CD4-positive, alpha-beta T cell treated with Interleukin-17A for 1 hour (primary cell): ENCODE measurements at places on chromosomes 1 and 21.

- no peak for DNase-seq
Measured at GRCh38 chr1:218557731-218558130, 212.6 kb downstream of the TGFB2 start.

- DNase-seq = peak; percentile 22
Measured at GRCh38 chr21:34086887-34087306, 13.5 kb downstream of the MRPS6 start.

DNA sequence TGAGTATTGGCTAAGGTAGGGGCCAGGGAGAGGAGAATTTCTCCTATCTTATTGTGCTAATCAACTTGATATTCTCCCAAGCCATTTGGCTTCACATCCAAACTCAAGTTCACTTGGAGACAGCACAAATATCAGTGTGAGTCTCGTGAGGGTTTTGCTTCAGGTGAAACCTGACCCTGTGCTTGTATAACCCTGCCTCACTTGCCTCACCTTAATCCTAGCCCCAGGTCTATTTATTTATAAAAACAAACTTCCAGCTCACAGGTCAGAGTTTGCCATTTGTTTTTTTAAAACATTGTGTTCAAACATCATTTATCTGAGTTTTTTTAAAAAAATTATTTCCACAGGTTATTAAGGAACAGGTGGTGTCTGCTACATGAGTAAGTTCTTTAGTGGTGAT is 19.9 kb downstream of the HAO2 start:
- no peak for DNase-seq

GRCh38 chr1:91712981-91713841 is 172.7 kb downstream of the TGFBR3 start:
- peak; percentile 67 for DNase-seq

GRCh38 chr1:97210307-97210706 is 488.7 kb downstream of the PTBP2 start:
- no peak for DNase-seq

GRCh38 chr1:201173736-201174135 is 16.9 kb upstream of the IGFN1 start:
- no peak for DNase-seq

GRCh38 chr1:54885807-54886723 is 930 bp downstream of the DHCR24 start:
- DNase-seq = no peak

GRCh38 chr1:38344716-38345115 is 298.1 kb upstream of the POU3F1 start:
- DNase-seq = no peak

DNA sequence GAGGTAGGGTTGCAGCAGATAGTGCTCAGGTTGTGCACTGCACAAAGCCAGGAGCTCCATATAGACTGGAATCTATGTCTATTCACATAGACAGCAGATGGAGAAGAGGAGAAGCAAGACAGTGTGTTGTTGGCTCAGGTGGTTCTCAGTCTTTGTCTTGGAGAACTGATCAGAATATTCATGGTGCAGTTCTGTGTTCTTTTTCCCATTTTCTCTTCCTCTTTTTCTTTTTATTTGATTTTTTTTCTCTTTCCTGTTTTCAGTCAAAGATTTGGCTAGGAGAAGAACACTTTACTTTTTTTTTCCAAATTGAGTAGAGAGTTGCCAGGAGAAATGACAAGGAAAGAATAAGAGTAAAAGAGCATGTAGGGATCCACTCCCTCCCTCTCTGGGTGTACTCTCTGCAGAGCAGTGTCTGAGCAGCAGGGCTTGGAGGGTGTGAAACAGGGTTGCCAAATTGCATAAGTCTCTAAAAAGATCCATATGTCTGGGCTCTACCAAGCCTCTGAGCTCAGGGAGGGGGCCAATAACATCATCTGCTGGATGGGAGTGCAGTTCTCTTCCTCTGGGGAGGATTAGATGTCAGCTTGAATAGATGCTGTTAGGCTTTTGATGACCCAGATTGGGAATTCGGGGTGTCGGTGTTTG is 8.7 kb upstream of the CD34 start:
- no peak for DNase-seq

GRCh38 chr1:1402072-1402900 is 3.2 kb upstream of the CCNL2 start:
- peak; percentile 44 for DNase-seq

DNA sequence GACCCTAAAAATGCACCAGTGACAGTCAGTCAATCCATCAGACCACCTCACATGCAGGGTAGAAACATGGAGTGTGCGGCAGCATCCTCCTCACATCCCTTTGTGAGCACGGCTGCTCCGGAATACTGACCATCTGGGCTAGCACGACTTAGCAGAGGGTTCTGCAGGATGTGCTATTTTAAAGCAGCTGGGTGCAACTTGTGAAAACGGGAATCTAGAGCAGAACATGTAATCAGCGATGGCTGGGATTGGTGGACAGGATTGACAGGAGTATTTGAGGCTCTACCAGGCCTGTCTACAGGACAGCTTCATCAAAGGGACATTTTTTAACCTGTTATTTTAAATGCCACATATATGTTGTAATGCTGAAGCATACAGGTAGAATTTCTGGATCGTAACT is 16.8 kb upstream of the PLEKHM2 start:
- no peak for DNase-seq

GRCh38 chr1:226520640-226521355 is 27.8 kb upstream of the STUM start:
- DNase-seq = no peak

- no peak for DNase-seq
Measured at GRCh38 chr21:28089599-28090441, 902.9 kb downstream of the LTN1 start.

DNA sequence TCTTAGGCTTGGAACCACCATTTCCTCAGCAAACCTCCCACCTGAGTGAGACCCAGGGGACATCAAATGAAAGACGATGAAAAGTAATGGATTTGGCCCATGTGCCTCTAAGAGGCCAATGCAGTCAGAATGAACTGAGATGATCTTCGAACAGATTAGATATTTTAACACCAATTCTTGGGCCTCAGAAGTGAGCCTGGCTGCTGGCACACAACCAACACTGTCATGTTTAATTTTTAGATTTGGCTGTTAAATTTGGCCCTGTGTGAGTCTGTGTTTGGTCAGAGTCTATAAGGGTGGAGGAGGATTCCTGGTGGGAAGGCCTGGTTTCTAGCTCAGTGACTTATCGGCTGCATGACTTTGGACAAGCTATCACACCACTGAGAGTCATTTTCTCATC is 45.4 kb downstream of the ELAPOR1 start:
- no peak for DNase-seq

- DNase-seq = no peak
Measured at GRCh38 chr21:31888936-31889371, 16.1 kb downstream of the HUNK start.

GRCh38 chr1:161192476-161193465 is 6.1 kb downstream of the ADAMTS4 start:
- peak; percentile 83 for DNase-seq

DNA sequence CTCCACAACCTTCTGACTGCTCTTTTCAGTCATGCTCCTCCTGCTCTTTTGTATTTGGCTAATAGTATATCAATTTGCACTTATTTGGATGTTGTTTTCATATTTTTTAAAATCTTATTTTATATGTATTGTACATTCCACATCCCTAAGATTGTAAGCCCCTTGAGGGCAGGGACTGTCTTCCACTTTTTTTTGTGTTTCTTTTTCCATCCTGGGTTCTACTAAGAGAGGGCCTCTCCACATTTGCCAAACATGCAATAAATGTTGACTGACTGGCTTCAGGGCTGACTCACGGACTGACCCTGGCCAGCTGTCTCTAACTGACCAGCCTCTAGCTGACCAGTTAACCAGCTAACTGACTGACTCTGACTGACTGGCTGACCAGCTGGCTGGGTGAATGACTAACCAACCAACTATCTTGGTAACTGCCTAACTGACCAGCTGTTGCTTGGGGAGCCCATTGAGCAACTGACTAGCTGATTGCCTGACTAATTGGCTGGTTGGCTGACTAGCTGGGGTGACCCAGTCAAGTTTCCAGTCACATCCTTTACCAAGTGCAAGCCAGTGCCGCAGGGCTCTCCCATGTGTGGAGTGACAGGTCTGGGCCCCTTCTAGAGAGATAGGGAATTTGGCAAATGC is 16.1 kb downstream of the CSF1 start:
- no peak for DNase-seq

DNA sequence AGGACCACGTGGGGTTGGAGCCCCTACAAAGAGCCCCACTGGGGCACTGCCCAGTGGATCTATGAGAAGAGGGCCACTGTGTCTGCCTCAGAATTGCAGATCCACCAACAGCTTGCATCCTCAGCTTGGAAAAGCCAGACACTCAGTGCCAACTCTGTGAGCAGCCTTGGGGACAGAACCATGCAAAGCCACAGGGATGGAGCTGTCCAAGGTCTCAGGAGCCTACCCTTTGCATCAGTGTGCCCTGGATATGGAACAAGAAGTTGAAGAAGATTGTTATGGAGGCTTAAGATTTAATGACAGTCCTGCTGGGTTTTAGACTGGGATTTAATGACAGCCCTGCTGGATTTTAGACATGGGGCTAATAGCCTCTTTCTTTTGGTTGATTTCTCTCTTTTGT is 1670.9 kb downstream of the PLA2G4A start:
- DNase-seq = no peak

DNA sequence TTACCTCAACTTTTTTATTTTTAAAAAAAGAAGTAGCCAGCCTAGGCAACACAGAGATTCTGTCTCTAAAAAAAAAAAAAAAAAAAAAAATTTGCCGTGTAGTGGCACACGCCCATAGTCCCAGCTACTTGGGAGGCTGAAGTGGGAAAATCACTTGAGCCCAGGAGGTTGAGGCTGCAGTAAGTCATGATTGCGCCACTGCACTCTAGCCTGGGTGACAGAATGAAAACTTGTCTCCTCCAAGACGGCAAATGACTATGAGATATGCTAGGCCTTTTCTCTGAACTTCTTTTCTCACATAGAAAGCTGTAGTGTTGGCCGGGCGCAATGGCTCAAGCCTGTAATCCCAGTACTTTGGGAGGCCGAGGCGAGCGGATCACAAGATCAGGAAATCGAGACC is 24.7 kb upstream of the PTCH2 start:
- no peak for DNase-seq

GRCh38 chr1:178341261-178341956 is 155.4 kb downstream of the CLEC20A start:
- DNase-seq = no peak

DNA sequence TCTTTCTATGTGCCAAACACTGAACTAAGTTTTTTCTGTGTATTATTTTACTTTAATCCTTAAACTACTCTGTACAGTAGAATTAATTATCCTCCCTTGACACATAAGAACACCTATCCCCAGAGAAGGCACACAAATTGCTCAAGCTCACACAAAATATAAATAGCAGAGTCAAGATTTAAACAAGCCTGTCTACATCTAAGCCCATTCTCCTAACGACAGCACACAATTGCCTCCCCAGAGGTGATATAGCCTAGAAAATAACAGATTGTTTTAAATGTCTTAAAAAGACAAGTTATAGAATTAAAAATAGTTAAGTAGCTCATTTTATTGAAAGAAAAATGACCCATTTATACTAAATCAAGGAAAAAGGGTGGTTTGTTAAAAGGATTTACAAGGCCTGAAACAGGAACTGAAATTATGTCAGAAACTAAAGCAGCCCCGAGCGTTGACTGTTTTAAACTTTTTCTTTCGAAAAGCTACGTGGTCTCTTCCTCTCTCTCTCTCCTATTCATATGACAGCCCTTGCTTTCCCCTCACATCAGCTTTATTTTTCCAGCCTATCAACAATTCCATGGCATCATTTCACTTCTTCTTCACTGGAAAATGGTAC is 30.5 kb downstream of the TNFSF18 start:
- DNase-seq = no peak

GRCh38 chr1:100868364-100868995 is 26.2 kb downstream of the EXTL2 start:
- DNase-seq = peak; percentile 61

GRCh38 chr1:68278221-68278620 is 45.9 kb upstream of the WLS start:
- no peak for DNase-seq

DNA sequence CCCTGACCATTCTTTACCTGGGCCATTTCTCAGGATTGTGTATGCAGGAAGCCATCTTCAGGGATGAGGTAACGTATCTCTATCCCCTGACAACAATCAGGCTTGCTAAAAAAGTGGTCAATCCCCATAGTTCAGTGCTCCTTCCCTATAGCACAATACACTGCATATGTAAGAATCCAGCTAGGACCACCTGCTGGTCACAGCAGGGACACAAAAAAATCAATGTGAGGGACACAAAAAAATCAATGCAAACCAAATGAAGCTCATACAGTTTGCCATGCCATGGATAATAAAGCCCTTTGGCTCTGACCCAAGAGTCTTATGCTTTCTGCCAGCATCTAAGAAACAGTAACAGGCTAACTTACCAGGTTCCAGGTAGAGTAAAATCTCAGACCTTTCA is 16.3 kb downstream of the ACBD6 start:
- no peak for DNase-seq

GRCh38 chr1:157519451-157519850 is 32.9 kb downstream of the FCRL5 start:
- no peak for DNase-seq

DNA sequence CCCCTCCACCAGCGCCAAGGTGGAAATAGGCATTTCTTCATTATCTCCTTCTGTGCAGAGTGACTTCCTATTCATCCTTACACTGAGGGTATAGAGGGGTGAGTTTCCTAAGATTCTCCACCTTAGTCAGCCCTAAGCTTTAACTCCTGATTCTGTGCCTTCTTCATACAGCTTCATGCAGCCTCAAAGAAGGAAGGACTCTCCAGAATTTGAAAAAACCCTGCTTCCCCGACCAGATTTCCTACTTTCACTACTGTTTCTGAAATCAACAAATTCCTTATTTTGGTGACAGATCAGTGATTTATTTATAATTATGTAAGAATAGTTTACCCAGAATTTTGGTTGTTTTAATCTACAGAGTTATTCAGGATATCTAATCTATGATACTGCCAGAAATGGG is 28.6 kb downstream of the GFI1 start:
- DNase-seq = no peak

- peak; percentile 32 for DNase-seq
Measured at GRCh38 chr1:66929146-66929688, 4.4 kb downstream of the MIER1 start.

DNA sequence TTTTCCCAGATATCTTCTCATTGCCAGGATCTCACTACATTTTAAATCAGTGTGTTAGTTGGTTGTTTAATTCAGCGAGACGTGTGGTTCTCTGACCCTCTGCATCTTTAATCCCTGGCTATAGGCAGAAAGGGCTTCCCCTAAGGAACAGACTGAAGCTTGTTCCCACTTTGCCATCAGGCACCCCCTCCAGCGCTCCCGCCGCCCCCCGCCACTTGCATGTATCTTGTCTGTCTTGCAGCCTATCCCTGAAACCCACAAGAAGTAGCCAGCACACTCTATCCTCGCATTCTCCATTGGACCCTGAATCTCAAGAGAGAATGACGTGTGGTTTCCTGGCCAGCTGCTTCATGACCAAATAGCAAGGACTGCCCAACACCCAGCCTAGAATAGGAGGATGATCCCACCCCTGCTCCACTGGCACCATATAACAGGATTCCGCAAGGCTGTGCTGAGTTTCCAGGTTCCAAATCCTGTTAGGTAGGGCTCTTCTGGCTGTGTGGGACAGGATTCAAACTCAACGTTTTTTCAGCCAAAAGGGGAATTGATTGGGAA is 7.8 kb downstream of the CLDN19 start:
- no peak for DNase-seq

- DNase-seq = no peak
Measured at GRCh38 chr1:222643606-222643937, 25.7 kb downstream of the MIA3 start.
